ENCODE measurements at places on chromosomes 3 and 15. TPM values are rescaled to one million over a fixed set of nuclear protein-coding genes. Genes with fewer than 3 reads are reported as not detected.

Gene GOLGA8F
- total RNA-seq = not detected

Gene SCG5
- not detected for total RNA-seq

Gene LRRC34
- total RNA-seq = not detected

Gene GPR149
- 3.2 TPM for total RNA-seq

Gene GOLGA8S
- not detected for total RNA-seq

Gene ASB14
- total RNA-seq = not detected

Gene SV2B
- total RNA-seq = not detected

Gene CADM2
- total RNA-seq = not detected

Gene WDR93
- 0.64 TPM for total RNA-seq

Gene ADAMTSL3
- 0.10 TPM for total RNA-seq

Gene C2CD4A
- total RNA-seq = not detected

Gene PRR23C
- not detected for total RNA-seq

Gene TRAT1
- not detected for total RNA-seq

Gene CCDC13
- 1.4 TPM for total RNA-seq

Gene ADIPOQ
- not detected for total RNA-seq

Gene PLSCR5
- not detected for total RNA-seq

Gene PTPRG
- 1.4 TPM for total RNA-seq

Gene SLC22A13
- total RNA-seq = not detected

Gene PLSCR4
- total RNA-seq = not detected

Gene GUCA1C
- not detected for total RNA-seq

Gene EIF5A2
- total RNA-seq = 9.0 TPM

Gene DISP2
- total RNA-seq = 1.0 TPM

Gene IL17RE
- total RNA-seq = 5.3 TPM

Gene TNFAIP8L3
- total RNA-seq = not detected

Gene TMA7
- 948 TPM for total RNA-seq

Gene PLIN1
- total RNA-seq = 0.07 TPM

Gene NPAP1
- total RNA-seq = not detected

Gene PP2D1
- not detected for total RNA-seq

Gene ANKRD34C
- total RNA-seq = not detected

Gene GNAT1
- total RNA-seq = not detected

Gene UNC13C
- total RNA-seq = not detected

Gene FMN1
- not detected for total RNA-seq

Gene GPR160
- 4.2 TPM for total RNA-seq

Gene SCAANT1
- not detected for total RNA-seq

Gene TNNC1
- 117 TPM for total RNA-seq

Data from G401 (cell line).